ENCODE measurements at places on chromosomes 5 and 9. TPM values are rescaled to one million over a fixed set of nuclear protein-coding genes. Genes with fewer than 3 reads are reported as not detected.

Gene GLDC
- 102 TPM for total RNA-seq

GRCh38 chr5:179120421-179120861 lies 60.3 kb downstream of the ZNF354C start:
- peak overlapping the region; percentile 38 for H3K4me3 ChIP-seq
- H3K36me3 ChIP-seq, result no peaks in the 10 kb centered on the region
- DNase-seq, result peak; percentile 5

GRCh38 chr5:126003309-126003708 lies 419.9 kb upstream of the GRAMD2B start:
- no peak overlapping the region for H3K4me3 ChIP-seq
- no peaks in the 10 kb centered on the region for H3K36me3 ChIP-seq
- H3K4me1 ChIP-seq, result no peaks in the 10 kb centered on the region
- no peaks in the 10 kb centered on the region for H3K27me3 ChIP-seq
- no peak for DNase-seq
- H3K27ac ChIP-seq, result no peak overlapping the region

GRCh38 chr9:77488439-77489126 lies 159.5 kb downstream of the GNA14 start:
- H3K4me3 ChIP-seq, result no peak overlapping the region
- H3K27ac ChIP-seq, result no peak overlapping the region
- H3K36me3 ChIP-seq, result no peaks in the 10 kb centered on the region
- no peak for DNase-seq
- H3K4me1 ChIP-seq, result no peaks in the 10 kb centered on the region

DNA sequence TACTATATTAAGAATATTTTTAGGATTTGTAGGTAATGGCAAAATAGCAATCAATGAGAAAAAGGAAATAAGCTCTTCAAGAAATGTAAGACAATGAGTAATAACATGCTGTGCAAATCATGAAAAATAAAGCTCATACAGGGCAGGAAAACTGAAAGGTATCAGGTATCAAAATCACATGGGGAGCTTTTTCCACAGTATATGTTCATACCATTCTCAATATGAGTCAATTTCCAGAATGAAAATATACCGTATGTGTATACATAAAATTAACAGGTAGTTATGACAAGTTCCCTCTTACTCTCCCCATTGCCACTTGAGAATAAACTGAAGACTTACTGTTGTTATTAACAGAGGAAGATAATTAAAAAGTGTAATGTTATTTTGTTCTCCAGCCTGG lies 35.9 kb downstream of the EFCAB9 start:
- H3K27me3 ChIP-seq, result no peaks in the 10 kb centered on the region
- no peak overlapping the region for H3K4me3 ChIP-seq
- no peak for DNase-seq
- H3K36me3 ChIP-seq, result peaks cover 2% of the 10 kb centered on the region
- no peak overlapping the region for H3K27ac ChIP-seq
